ENCODE measurements at places on chromosomes 11 and 22. TPM values are rescaled to one million over a fixed set of nuclear protein-coding genes. Genes with fewer than 3 reads are reported as not detected.

SLC7A4 gene
- total RNA-seq, result 0.64 TPM

MUC5B gene
- 108 TPM for total RNA-seq

C11orf16 gene
- total RNA-seq, result not detected

MFNG gene
- total RNA-seq, result 13.4 TPM

DNA sequence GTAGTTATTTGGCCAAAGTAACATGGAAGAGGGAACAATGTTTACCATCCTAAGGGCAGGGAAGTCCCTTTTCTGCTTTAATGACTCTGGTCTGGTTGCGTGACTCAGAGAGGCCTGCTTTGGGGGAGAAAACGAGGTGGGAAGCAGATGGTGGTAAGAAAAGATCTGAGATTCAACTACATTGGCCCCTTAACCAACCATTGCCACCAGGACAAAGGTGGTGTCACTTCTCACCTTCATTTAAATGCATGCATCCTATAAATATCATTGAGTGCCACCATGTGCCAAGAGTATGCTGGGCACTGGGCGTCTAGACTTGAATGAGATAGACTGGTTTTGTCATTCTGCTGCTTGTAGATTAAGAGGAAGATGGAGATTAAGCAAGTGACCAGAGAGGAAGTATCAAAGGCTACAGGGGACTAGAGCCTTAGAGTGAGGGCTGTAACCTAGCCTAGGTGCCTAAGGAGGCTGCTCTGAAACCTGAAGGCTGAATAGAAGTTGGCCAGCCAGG is 3.6 kb upstream of the SORL1 start:
- no peak for DNase-seq
- peaks cover 8% of the 10 kb centered on the region for H3K4me1 ChIP-seq
- H3K36me3 ChIP-seq, result no peaks in the 10 kb centered on the region
- H3K27ac ChIP-seq, result no peak overlapping the region
- no peak overlapping the region for H3K4me3 ChIP-seq
- H3K27me3 ChIP-seq, result no peaks in the 10 kb centered on the region

DNA sequence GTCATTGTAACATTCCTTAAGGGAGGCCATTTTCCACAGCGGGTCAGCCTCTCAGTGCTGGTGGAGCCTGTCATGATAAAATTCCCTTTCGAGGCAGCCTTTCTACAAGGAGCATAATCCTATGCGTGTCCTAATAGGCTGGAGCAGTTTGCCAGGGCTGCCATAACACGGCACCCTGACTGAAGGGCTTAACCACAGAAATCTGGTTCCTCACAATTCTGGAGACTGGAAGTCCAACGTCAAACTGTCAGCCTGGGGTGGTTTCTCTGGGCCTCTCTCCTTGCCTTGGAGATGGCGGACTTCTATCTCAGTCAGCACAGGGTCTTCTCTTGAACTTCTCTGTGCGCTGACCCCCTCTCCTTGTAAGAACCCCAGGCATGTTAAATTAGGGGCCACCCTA is 1.4 kb upstream of the RGL4 start:
- no peaks in the 10 kb centered on the region for H3K4me1 ChIP-seq
- no peaks in the 10 kb centered on the region for H3K36me3 ChIP-seq
- DNase-seq, result no peak
- H3K4me3 ChIP-seq, result no peak overlapping the region
- no peak overlapping the region for H3K27ac ChIP-seq
- no peaks in the 10 kb centered on the region for H3K27me3 ChIP-seq

- DNase-seq, result no peak
- no peak overlapping the region for H3K4me3 ChIP-seq
- H3K27ac ChIP-seq, result no peak overlapping the region
- no peaks in the 10 kb centered on the region for H3K36me3 ChIP-seq
Measured at GRCh38 chr11:119786431-119787073, 57.6 kb upstream of the NECTIN1 start.

- H3K4me1 ChIP-seq, result no peaks in the 10 kb centered on the region
- DNase-seq, result no peak
- no peaks in the 10 kb centered on the region for H3K27me3 ChIP-seq
- no peak overlapping the region for H3K4me3 ChIP-seq
Measured at GRCh38 chr11:108733479-108734116, 68.7 kb downstream of the DDX10 start.

DNA sequence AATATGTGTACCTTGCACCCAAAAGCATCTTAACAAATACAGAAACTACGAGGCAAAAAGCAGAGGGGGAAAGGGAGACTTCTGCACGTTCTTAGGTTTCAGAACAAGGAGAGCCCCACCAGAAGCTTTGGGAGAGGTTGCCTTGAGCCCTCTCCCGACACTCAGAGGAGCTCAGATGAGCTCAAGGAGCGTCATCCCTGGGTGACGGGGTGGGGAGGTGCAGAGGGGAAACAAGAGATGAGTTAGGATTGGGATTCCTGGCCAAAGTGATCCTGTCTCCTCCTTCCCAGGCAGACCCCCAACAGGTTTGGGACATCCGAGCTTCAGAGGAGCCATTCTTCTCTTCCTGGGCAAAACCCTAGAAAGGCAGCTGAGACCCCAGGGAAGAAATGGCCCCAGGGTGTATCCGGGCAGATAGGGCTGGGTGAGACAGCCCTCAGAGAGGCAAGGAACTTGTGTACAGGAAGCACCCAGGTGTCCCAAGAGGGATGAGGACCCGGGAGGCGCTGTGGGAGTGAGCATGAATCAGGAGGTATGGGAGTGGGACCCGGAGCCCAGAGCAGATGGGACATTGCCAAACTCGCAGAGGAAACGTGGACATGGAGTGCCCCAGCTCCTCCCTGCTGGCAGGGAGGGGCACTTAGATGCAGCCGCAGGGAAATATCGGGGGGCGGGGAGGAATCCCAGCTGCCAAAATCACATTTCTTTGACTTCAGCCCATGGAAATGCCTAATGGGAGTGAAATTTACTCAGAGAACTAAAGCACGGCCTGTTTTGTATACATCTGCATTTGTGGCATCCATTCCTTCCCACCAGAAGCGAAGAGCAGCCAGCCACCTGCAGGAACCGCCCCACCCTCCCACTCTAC is 12.4 kb downstream of the C1QTNF6 start:
- DNase-seq, result no peak
- H3K4me3 ChIP-seq, result no peak overlapping the region

GRCh38 chr11:118133816-118134215 is 18.8 kb downstream of the SCN4B start:
- no peak overlapping the region for H3K27ac ChIP-seq
- no peaks in the 10 kb centered on the region for H3K36me3 ChIP-seq
- DNase-seq, result no peak
- H3K4me3 ChIP-seq, result no peak overlapping the region
- no peaks in the 10 kb centered on the region for H3K4me1 ChIP-seq
- H3K27me3 ChIP-seq, result peaks cover 31% of the 10 kb centered on the region

DNA sequence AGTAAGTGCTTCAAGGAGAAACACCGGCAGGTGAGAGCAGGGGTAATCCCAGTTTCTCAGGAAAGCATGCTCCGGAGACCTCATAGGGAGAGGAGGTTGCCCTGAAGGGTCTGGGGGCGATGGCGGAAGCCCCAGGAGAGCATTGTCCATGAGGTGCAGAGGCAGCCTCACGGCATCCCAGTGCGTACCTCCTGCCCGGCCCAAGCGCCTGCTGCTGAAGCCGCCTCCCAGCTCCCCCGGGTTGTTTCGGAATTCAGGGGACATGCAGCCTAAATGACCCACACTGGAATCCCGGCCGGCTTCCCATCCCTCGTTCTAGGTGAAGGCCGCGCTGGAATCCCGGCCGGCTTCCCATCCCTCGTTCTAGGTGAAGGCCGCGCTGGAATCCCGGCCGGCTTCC is 2.7 kb downstream of the ZBED4 start:
- no peak for DNase-seq
- peaks cover 27% of the 10 kb centered on the region for H3K4me1 ChIP-seq
- peak overlapping the region; percentile 88 for H3K27ac ChIP-seq

GRCh38 chr11:99841885-99842284 is 821.1 kb downstream of the CNTN5 start:
- no peak for DNase-seq
- H3K36me3 ChIP-seq, result no peaks in the 10 kb centered on the region
- H3K4me3 ChIP-seq, result no peak overlapping the region
- no peaks in the 10 kb centered on the region for H3K4me1 ChIP-seq

DNA sequence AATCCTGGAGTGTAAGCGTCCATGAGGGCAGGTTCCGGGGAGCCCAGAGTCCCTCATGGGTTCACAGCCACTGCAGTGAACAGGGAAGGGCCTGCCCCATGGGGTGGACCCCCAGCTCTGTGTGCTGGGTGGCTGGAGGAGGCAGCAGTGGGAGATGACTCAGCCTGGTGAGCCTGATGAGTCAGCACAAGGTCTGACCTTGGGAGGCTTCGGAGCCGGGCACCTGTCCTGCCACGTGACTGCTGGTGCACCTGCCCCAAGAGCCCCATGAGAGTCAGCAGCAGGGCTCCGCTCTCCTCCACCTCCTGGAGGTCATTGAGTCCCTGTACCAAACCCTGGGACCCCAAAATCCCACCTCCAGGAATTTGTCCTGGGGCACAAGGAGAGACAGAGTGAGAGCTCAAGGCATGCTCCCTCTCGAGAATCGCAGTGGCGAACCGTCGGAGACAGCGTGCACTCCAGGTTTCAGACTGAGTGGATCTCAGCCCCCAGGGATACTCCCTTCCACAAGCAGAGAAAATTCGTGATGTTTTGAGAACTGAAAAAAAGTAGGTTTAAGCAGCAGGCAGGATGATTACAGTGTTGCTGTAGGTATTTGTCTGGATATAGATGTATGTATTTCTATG is 1221.7 kb downstream of the BRD1 start:
- no peaks in the 10 kb centered on the region for H3K36me3 ChIP-seq
- DNase-seq, result no peak
- H3K4me1 ChIP-seq, result no peaks in the 10 kb centered on the region

- no peak overlapping the region for H3K27ac ChIP-seq
- no peak overlapping the region for H3K4me3 ChIP-seq
- no peaks in the 10 kb centered on the region for H3K36me3 ChIP-seq
- no peak for DNase-seq
- H3K27me3 ChIP-seq, result no peaks in the 10 kb centered on the region
Measured at GRCh38 chr11:73478737-73479347, 102.6 kb downstream of the RELT start.

DNA sequence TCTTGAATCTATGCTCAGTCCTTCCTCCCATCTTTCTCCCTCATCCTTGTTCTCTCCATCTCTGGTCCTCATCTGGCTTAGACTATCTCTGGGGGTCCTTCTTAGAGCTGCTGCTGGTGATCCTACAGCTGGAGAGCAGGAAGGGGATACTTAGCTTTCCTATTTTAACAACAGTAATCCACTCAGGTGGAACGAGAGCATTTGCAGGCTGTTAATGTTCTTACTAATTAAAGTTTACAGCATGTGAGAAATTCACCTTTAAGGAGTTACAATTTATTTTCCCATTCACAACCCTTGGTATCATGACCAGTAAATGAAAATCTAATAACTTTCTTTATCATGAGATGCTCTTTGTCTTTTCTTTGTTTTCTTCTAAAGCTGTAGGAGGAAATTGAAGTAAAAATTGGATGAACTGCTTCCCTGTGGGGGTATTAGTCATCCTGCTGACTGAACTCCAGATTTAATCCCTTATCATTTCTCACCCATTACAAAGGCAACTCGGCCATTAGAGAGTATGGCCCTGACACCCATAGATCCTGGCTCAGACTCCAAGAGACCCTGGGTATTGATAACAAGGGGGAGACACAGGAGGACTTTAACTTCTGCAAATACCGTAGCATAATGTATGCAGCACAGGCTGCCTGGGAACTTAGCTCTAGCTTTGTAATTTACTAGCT is 37.6 kb upstream of the MTNR1B start:
- no peak overlapping the region for H3K27ac ChIP-seq
- no peak overlapping the region for H3K4me3 ChIP-seq
- H3K36me3 ChIP-seq, result no peaks in the 10 kb centered on the region
- DNase-seq, result no peak
- no peaks in the 10 kb centered on the region for H3K4me1 ChIP-seq

DNA sequence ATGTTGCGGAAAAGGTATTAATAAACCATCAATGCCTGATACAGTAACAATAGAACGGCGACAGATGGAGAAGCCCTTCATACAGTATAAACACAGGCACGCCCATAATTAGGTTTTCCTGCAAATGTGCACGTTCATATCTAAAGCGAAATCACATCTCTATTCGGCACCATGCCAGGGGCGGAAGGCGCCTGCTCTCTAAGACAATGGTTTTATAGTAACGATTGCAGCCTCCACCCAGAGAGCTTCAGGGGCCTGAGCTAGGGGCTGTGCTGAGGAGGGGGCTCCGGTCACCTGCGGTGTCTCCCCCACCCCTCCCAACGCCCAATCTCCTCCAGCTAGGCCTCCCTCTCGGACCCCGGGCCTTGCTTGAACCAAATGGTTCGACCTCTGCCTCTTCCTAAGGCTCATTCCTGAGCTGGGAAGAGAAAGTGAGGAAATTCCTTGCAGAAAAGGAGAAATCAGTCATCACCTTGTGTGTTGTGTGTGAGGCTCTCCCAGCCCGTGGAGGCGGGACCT is 9.6 kb downstream of the KRTAP5-5 start:
- H3K27ac ChIP-seq, result peak overlapping the region; percentile 59
- H3K27me3 ChIP-seq, result peaks cover 22% of the 10 kb centered on the region
- no peak overlapping the region for H3K4me3 ChIP-seq
- H3K4me1 ChIP-seq, result peaks cover 14% of the 10 kb centered on the region
- DNase-seq, result peak; percentile 85

DNA sequence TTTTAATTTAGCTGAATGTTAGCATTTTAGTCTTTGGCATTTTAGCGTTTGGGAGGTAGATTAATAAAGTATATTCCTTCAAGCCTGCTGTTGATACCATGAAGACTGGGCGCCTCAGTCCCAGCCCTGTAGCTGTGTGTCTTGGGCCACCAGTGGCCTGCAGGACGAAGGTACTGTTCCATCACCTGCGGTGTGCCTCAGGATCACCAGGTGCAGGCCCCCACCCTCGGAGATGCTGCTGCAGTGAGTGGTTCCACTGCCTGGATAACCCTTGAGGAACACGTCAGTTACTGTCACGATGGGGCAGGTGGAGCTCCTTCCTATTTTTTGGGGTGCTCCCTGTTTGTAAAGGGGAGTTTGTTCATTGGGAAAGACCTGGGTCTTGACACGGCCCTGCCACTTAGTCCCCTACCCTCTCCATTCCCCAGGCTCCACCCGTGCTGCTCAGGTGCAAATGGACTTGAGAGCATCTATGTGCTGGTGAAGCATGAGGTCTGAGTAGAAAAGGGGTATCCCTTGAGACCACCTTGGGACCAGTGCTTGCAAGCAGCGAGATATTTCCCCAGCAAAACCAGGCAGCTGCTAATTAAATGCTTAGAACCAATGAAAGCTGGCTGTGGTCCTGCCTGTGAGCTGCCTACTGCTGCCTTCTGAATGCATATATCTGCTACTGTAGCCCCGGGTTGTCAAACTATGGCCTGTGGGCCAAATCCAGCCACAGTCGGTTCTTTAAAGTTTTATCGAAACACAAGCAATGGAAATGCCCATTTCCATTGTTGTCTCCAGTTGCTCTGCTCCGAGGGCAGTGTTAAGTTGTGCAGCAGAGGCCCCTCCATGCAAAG is 28.7 kb downstream of the INCENP start:
- H3K27me3 ChIP-seq, result no peaks in the 10 kb centered on the region
- no peak overlapping the region for H3K4me3 ChIP-seq
- no peaks in the 10 kb centered on the region for H3K36me3 ChIP-seq
- H3K27ac ChIP-seq, result no peak overlapping the region
- no peaks in the 10 kb centered on the region for H3K4me1 ChIP-seq

DNA sequence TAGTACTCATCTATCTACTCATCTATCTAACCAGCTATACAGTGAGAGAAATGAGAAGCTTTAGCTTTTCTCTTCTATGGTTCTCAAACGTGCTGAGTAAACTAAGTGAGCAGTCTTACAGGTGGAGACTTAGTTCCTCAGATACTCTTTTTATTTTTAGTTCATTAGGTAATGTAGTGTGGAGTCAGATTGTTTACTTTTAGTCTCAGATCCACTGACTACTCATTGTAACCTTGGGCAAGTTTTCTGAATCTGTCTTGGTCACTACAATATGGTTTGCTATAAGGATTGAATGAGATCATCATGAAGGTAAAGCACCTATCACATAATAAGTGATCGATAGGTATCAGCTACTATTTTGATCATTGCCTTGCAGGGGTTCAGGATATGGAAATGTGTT is 160.1 kb downstream of the RAB38 start:
- H3K36me3 ChIP-seq, result no peaks in the 10 kb centered on the region
- no peak overlapping the region for H3K27ac ChIP-seq
